Sciatic nerve (tissue), 2 donors: ENCODE measurements at places on chromosomes 12 and 14. TPM values are rescaled to one million over a fixed set of nuclear protein-coding genes. Genes with fewer than 3 reads are reported as not detected.

The SPRYD3 gene
- 61.0 TPM for total RNA-seq

DNA sequence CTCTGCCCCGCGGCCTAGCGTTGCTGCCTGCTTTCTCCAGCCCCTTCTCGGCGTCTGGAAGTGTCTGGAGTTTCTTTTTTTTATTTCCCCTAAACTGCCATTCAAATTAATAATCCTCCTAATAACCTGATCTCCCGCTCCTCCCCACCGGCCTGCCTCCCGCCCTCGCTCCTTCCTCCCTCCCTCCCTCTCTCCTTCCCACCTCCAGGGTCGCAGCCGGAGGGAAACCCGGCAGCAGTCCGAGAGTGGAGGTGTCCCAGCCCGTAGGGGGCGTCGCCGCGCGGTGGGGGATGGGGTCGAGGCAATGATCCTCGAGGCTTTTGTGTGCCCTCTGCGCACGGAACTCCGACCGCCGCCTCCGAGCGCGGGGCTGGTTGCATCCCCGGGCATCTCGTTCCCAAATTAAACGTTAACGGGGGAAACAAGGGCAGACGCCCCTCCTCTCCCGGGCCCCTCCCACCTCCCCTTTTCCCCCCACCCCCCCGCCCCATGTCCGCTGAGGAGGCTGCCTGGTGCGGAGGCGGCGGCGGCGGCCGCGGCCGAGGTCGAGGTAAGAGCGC, 1.0 kb upstream of the SOCS2 start:
- peak; percentile 87 for DNase-seq

The HCAR2 gene
- 2.6 TPM for total RNA-seq

DNA sequence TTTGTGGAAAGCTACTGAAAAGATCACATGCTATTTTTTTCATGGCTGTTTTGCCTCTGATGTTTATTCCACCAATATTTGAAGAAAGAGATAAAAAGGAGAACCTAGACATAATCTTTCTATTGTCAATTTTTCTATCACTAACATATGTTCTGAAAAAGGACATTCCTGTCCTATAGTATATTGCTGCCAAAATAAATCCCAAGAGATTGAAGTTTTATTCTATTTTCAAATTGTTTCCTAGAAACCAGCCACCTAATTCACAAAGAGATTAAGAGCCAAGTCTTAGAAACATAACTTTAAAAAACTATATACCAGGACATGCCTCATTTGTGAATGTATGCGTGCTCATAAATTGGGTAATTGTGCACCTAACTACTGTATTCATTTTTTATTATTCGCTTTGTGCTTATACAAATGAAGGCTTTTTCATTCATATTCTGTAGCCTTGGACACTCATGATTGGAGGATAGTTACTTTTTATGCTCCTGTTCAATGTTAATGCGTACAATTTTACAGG, 200.7 kb downstream of the FUT8 start:
- no peak for DNase-seq

- no peak for DNase-seq
Measured at GRCh38 chr12:58443273-58443980, 476.9 kb downstream of the LRIG3 start.

GRCh38 chr14:67933266-67933665, 113.7 kb downstream of the RAD51B start:
- DNase-seq: no peak

The ASCL1 gene
- not detected for total RNA-seq

- DNase-seq: no peak
Measured at GRCh38 chr12:44875954-44876543, at the start of gene NELL2. NELL2 (minus strand) TSS chr12:44876315; CDS start chr12:44875869, 446 bp downstream.
